ENCODE measurements at places on chromosomes 7 and 10.

GRCh38 chr10:43979551-43979950 lies 330.9 kb upstream of the ZNF32 start:
- no peak for DNase-seq

DNA sequence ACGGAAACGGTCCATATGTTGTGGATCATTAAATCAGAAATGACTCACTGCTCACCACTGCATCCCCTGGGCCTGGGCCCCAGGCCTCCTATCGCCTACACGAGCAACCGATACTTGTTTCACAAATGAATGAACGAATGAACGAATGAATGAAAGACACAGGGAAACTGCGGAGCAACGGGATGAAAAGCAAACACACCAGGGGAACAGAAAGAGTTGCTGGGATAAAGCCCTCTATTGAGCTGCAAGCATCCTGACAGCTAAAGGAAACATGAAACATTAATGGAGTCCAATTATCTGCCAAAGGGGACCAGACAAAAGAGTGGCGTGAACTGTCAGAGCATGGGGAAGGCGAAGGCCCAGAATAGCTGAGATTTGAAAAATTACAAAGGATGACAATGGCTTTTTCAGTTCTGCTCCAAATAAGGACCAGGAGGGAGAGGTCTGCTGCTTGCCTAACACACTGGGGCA lies 92.1 kb downstream of the GRB10 start:
- DNase-seq, result no peak

- DNase-seq, result no peak
These were observed 191.4 kb downstream of the BMPER start for GRCh38 chr7:34096777-34097176.

DNA sequence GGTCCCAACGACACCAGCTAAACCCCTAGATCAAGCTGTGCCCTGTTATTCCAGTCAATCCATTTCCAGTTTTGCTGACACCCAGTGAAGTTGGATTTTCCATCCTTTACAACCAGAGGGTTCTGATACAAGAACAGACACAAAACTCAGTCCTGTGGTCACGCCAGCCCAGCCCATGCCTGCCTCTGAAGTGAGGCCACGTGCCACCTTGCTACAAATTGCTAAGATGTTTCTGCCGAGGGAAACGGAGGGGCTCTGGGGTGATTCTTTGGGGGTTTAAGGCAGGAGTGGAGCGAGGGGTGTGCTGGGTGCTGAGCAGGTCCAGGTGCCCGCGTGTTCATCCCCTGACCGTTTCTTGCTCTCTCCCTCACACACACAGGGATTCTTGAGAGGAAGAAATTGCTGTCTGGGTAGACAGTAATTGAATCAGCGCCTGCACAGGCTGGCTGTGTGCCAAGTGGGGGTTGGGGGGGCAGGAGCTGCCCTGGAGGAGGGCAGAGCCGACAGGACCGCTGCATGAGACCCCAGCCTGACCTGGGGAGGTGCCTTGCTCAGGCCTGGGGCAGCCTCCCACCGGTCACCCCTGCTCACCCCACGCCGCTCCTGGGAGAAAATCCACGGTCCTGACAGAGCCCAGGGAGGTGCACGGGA lies 38.1 kb downstream of the ADAP1 start:
- DNase-seq, result no peak

DNA sequence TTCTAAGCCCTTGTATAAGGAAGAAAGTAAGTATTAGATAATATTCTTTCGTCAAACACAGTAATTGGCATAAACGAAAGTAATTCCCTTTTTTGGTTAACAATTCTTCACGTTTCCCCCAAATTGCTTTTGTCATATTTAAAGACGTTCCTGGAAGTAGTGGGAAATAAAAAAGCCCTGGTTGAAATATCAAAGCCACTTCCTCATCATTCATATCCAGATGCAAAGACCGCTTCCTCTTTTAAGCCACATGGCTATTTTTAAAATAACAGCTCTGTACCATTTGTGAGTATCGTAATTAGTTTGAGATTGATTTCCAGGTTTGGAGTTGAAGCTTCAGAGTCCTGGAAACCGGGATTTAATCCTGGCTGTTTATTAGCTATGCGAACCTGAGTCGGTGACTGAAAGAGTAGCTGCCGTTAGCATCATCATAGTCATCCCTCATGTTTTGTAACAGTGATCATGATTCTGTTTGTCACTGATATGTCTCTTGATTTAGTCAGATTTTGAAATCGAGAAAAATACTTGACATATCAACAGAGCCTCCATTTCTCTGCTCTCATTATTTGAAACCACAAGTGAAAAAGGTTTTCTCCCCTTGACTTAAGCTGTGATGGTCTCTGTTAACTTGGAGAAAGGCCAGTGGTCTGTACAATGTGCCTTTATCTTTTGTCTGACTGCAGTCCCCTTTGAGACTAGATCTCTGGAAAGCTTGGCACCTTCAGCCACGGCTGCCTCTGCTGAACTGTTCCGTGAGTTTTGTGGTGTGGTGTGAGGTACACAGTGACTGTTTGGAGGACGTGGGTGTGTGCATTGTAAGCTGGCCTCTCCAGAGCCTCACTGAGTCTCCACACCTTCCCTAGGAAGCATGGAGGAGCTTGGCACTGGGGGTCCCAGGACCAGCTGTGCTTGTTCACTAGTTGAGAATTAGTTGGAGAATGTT lies 18.1 kb downstream of the OPTN start:
- DNase-seq, result no peak

Measured in Panc1 (cell line).